EL (cell line): ENCODE measurements at places on chromosomes 12 and 14.
A peak's percentile ranks its signal among the peaks of the same experiment; 100 is the strongest.

- no peak for DNase-seq
Measured at GRCh38 chr12:125775507-125775906, 710.3 kb downstream of the AACS start.

- peak; percentile 41 for DNase-seq
Measured at GRCh38 chr12:92224685-92225331, 79.2 kb upstream of the BTG1 start.

DNA sequence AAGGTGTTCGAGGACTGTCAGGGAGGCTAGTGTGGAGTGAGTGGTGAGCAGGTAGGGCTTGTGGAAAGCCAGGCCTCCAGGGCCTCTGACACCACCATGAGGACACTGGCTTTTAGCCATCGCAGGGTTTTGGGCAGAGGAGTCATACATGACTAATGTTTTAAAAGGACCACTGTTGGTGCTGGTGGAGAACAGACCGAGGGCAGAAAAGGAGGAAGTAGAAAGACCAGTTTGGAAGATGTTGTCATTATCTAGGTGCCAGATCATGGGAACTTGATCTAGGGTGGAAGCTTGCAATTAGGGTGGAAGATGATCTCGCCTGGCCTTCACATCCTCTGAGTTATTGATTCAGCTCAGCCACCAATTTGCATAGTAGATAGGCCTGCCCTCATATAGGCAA, 144.2 kb downstream of the C12orf75 start:
- peak; percentile 79 for DNase-seq

DNA sequence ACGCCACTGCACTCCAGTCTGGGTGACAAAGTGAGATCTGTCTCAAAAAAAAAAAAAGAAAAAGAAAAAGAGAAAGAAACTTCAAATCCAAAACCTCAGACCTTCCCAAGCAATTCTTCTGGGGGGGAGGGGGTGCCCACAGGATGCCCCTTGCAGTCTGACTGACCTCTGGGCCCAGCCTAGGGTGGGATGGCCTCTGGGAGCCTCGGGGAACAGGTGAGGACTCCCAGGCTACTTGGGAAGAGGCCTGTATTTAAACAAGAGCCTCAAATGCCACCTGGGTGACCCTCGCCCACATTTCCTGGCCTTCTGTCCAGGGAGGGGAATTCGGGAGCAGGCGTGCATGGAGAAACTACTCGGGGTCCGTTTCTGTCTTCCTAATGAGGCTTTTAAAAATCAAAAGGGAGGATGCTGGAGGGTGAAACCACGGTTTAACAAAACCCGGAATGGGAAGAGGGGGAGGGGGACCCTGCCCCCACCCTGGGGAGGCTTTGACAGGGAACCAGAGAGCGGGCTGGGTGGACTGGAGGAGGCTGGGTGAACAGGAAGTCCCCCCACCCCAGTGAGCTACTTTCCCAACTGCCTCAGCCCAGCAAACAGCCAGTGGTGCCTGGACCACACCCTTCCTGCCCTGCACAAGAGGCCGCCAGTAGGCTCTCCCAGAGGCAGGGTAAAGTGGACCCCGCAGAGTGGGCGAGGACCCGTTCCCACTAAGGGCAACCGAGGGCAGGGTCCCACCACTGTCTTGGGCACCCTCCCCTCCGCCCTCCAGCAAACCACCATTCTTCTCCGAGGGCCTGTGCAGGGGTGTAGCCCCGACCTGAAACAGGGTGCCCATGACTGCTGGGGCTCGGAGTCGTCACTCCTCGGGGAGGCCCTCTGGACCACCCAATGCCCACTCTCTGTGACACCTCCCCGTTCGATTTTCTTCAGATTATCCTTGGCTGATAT, 1.5 kb upstream of the FBRSL1 start:
- no peak for DNase-seq

GRCh38 chr12:124687917-124688316, 120.5 kb upstream of the NCOR2 start:
- no peak for DNase-seq

DNA sequence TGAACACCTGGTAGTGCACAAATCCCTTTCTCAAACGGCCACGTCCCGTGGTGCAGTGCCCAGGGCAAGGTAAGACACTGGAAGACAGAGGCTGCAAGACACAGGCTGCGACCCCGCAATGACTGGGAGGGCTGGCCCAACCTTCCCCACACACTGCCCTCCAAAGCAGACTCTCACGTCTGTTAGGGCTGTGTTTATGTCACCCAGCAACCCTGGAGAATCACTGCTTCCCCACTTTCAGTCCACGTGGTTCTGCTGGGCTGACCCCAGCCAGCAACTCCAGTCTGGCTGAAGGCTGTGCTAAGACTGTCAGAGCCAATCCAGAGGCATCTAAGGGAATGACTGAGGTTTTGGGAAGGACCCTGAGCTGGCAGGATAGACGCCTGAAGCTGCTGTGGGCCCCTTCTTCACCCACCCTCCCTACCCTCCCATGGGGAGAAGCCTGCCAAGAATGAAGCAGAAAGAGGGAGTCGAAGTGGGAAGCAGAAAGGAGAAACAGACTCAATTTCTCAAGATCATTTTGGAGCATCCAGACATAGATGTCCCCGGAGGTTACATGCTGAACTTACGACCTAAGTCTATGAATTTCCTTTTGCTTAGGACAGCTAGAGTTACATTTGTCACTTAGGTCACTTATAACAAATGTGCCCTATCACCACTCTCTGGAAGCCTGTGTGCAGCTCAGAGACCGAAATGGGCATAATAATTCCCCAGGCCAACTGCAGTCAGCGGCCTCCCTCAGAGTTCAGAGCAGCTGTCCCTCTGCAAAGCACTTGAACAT, 11.7 kb downstream of the KDM2B start:
- no peak for DNase-seq

DNA sequence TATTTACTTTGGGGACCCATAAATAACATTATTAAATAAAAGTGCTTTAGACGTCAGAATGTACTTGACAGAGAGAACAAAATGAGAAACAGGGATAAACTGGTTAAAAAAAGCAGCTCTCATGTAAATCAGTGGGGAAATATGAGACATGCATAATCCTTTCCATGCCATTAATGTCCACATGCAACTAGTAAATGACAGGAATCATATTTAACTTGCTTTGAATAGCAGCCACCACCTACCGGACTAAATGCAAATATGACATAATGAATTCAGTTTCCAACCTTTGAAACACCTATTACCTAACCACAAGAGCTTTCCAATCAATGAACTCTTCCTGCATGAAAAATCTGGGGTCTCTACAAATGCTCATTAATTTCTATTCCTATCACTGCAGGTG, 19.6 kb downstream of the FGD6 start:
- DNase-seq: no peak
